Dermis microvascular lymphatic vessel endothelial cell (primary cell): ENCODE measurements at places on chromosomes 6 and 20.

DNA sequence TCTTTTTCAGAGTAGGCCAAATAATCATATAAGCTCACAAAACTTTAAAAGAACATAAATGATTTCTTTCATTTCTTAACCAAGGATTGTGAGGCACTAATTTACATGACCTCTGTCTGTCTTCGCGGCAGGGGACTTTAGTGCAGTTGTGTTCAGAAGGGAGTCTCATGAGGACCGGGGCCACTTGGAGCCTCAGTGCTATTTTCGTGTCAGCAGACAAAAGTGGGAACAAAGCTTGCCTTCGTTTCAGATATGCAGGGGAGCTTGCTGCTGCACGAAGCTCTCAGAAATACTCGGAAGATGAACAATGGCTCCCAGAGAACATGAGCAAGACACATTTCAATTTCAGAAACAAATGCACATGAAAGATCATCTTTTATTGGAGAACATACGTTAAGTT lies 497.0 kb downstream of the CDH26 start:
- DNase-seq = no peak

DNA sequence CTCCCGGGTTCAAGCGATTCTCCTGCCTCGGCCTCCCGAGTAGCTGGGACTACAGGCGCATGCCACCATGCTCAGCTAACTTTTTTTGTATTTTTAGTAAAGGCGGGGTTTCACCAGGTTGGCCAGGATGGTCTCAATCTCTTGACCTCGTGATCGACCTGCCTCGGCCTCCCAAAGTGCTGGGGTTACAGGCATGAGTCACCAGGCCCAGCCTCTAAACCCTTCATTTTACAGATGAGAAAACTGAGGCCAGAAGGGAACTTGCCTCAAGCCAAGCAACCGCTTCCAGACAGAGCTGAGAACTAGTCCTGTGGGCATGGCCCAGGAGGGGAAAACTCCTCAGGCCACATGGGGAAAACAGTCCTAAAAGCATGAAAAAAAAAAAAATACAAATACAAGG lies 47.1 kb downstream of the ZMYND8 start:
- no peak for DNase-seq

GRCh38 chr20:6130045-6130444 lies 7.2 kb upstream of the FERMT1 start:
- DNase-seq = no peak

DNA sequence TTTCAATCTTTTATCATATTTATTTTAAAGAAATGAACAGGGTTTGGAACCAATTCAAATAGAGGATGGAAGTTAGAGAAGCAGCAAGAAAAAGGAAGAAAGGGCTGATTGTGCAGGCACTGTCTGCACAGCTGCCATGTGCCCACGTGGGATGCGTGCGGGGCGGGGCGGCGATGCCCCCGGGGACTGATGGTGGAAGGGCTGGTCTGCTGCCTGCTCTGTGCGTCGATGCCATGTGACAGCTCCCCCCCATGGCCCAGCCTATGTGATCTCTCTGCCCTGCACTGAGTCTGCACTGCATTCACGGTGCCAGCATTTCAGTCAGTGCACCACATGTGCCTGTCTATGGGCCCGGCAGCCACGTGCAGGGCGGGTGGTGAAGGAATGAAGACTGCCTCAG lies 96.4 kb downstream of the IRF4 start:
- no peak for DNase-seq
